Activated naive CD4-positive, alpha-beta T cell treated with anti-CD3 and anti-CD28 coated beads, Interleukin-2, amount 50 U/mL, for 16 hours (primary cell): ENCODE measurements at places on chromosomes 16 and 17.

- DNase-seq = no peak
These were observed 36.0 kb upstream of the RBFOX3 start for GRCh38 chr17:79646721-79647455.

- no peak for DNase-seq
These were observed 4.6 kb downstream of the ANKRD40 start for GRCh38 chr17:50703162-50703561.

- DNase-seq = no peak
These were observed 199.8 kb downstream of the CYB561 start for GRCh38 chr17:63246344-63246743.

GRCh38 chr16:89201439-89202377, 1.4 kb upstream of the SLC22A31 start:
- peak; percentile 81 for DNase-seq

GRCh38 chr16:85863384-85863774, 35.6 kb upstream of the IRF8 start:
- DNase-seq = no peak

DNA sequence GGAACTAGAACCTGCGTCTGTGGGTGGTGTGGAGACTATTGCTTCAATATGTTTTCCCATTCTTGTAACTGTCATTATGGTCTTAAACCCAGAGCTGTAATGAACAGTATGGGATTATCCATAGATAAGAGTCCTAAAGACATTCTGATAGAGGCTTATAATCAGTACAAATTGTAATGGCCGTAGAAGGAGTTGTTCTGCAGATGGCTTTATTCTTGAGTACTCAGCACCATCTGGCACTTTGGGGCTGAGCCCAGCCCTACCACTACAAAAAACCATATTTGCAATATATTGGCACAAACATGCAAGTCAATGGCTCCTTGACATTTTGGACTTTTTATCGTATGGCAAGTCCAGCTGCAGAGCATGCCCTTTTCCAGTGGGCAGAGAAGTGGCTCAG, 150.0 kb downstream of the HS3ST4 start:
- DNase-seq = no peak
